Liver (tissue), 10 donors: ENCODE measurements at places on chromosomes 1 and 21. TPM values are rescaled to one million over a fixed set of nuclear protein-coding genes. Genes with fewer than 3 reads are reported as not detected.
A peak's percentile ranks its signal among the peaks of the same experiment; 100 is the strongest.

The CD52 gene
- total RNA-seq: 1.7 TPM

The KANK4 gene
- 1.2 TPM for total RNA-seq

The TMCO1 gene
- total RNA-seq: 55.1 TPM

The BSND gene
- total RNA-seq: not detected

The MPL gene
- total RNA-seq: 1.0 TPM

The USP25 gene
- 24.5 TPM for total RNA-seq

The SIPA1L2 gene
- 1.9 TPM for total RNA-seq

The OR2L8 gene
- 0.08 TPM for total RNA-seq

DNA sequence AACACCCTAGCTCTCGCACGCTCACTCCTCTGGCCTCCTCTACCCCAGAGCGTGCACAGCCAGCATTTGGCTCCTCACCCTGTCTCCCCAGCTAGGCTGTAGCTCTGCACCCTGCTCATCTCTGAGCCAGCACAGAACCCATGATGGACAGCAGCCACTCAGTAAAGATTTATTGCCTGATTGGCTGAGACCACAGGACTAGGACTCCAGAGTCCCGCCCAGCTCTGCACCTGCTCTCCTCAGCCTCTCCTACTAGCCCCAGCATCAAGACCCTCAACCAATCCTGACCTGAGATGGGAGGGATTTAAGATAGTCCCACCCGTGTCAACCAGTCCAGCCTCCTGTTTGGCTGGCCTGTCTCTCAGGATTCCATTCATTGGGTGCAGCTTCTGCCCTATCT is 9.3 kb downstream of the C1QB start:
- DNase-seq: no peak
- H3K27ac ChIP-seq: no peak overlapping the region
- no peaks in the 10 kb centered on the region for H3K27me3 ChIP-seq
- H3K4me3 ChIP-seq: no peak overlapping the region
- H3K36me3 ChIP-seq: no peaks in the 10 kb centered on the region

GRCh38 chr1:183296782-183297181 is 110.7 kb downstream of the LAMC2 start:
- H3K4me1 ChIP-seq: no peaks in the 10 kb centered on the region
- H3K4me3 ChIP-seq: no peak overlapping the region
- H3K27ac ChIP-seq: no peak overlapping the region
- H3K27me3 ChIP-seq: no peaks in the 10 kb centered on the region
- no peak for DNase-seq

DNA sequence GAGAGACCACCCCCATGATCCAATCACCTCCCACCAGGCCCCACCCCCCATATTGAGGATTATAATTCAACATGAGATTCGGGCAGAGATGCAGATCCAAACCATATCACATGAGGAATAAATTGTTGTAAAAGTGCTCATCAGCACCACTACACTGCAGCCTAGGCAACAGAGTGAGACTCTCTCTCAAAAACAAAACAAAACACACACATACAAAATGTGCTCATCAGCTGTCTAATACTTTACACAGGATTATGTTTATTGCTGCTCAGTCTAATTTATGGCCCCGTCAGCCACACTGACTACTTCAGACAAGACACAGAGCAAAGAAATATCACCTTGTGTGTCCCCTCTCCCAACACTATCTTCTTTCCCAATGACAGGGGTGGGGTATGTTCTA is 72.9 kb upstream of the PPM1J start:
- H3K4me3 ChIP-seq: no peak overlapping the region
- H3K36me3 ChIP-seq: no peaks in the 10 kb centered on the region
- H3K27ac ChIP-seq: no peak overlapping the region
- H3K4me1 ChIP-seq: no peaks in the 10 kb centered on the region

- H3K27ac ChIP-seq: no peak overlapping the region
- H3K27me3 ChIP-seq: no peaks in the 10 kb centered on the region
- DNase-seq: no peak
- H3K36me3 ChIP-seq: no peaks in the 10 kb centered on the region
- H3K4me3 ChIP-seq: no peak overlapping the region
- no peaks in the 10 kb centered on the region for H3K4me1 ChIP-seq
Observed at GRCh38 chr1:106344494-106344893, 712.0 kb upstream of the PRMT6 start.

- H3K4me1 ChIP-seq: no peaks in the 10 kb centered on the region
- no peak for DNase-seq
- H3K27me3 ChIP-seq: no peaks in the 10 kb centered on the region
- H3K27ac ChIP-seq: no peak overlapping the region
Observed at GRCh38 chr21:36773117-36773516, 74.2 kb downstream of the SIM2 start.

- H3K4me1 ChIP-seq: no peaks in the 10 kb centered on the region
- no peak overlapping the region for H3K27ac ChIP-seq
- H3K4me3 ChIP-seq: no peak overlapping the region
- no peaks in the 10 kb centered on the region for H3K27me3 ChIP-seq
- H3K36me3 ChIP-seq: no peaks in the 10 kb centered on the region
Observed at GRCh38 chr1:170705981-170706380, 42.0 kb downstream of the PRRX1 start.

GRCh38 chr1:179047636-179047997 is 21.9 kb downstream of the FAM20B start:
- no peak overlapping the region for H3K4me3 ChIP-seq
- H3K27me3 ChIP-seq: no peaks in the 10 kb centered on the region
- no peak overlapping the region for H3K27ac ChIP-seq

GRCh38 chr21:39601187-39601928 is 11.4 kb upstream of the B3GALT5 start:
- H3K27me3 ChIP-seq: no peaks in the 10 kb centered on the region
- H3K4me1 ChIP-seq: no peaks in the 10 kb centered on the region
- no peak overlapping the region for H3K27ac ChIP-seq
- no peak for DNase-seq
- H3K4me3 ChIP-seq: no peak overlapping the region

GRCh38 chr1:159428536-159428935 is 3.5 kb upstream of the OR10J4 start:
- H3K27ac ChIP-seq: no peak overlapping the region
- no peaks in the 10 kb centered on the region for H3K36me3 ChIP-seq
- no peaks in the 10 kb centered on the region for H3K27me3 ChIP-seq
- H3K4me1 ChIP-seq: no peaks in the 10 kb centered on the region
- no peak overlapping the region for H3K4me3 ChIP-seq
- DNase-seq: no peak

DNA sequence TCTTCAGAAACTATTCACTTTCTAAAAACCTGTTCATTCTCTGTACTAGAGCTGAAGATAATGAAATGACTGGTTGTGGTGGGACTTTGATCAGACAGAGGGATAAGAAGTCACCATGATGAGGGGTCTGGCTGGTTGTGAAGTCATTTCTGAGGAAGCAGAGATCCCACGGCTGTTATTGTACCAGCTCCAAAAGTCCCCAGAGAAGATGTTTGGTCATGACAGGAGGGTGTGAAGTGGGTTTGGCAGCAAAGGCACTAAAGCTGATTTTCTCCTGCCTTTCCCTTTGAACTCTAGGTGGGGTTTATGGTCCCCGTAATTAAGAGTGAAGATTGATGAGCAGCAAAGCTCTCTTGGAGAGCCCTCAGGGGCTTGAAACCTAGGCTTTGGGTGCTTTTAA is 103.1 kb upstream of the CACHD1 start:
- DNase-seq: no peak
- no peaks in the 10 kb centered on the region for H3K4me1 ChIP-seq

- no peaks in the 10 kb centered on the region for H3K36me3 ChIP-seq
- H3K4me1 ChIP-seq: no peaks in the 10 kb centered on the region
- H3K27me3 ChIP-seq: no peaks in the 10 kb centered on the region
Observed at GRCh38 chr21:25273959-25274358, 333.3 kb downstream of the MRPL39 start.

DNA sequence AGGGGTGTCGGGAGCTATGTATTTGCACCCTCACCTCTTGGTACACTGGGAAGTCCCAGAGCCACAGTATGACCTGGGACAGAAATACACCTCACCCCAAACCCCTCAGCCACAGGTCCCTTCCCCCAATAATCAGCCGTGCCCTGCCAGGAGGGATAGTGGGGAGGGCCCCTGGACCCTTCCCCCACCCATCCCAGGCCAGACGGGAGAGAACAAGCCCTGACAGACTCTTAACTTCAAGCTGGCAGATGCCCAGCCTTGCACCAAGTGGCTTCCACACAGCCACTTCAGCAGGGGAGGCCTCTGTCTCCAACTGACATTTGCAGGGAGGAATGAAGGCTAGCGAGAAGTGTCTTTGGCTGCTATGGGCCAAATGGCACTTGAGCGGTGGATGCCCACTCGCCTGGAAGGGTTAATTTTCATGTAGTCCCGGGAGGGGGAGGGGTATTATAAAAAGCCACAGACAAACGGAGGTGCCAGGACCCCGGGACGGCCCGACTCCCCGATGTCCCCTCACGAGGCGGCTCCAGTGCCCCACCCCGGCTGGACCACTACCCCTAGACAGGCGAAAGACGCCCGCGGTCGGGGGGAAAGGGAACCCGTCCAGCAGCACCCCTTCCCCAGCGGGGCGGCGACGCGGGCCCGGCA is 495 bp downstream of the SYNC start:
- H3K36me3 ChIP-seq: no peaks in the 10 kb centered on the region
- no peaks in the 10 kb centered on the region for H3K27me3 ChIP-seq
- no peaks in the 10 kb centered on the region for H3K4me1 ChIP-seq
- peak overlapping the region; percentile 58 for H3K4me3 ChIP-seq

DNA sequence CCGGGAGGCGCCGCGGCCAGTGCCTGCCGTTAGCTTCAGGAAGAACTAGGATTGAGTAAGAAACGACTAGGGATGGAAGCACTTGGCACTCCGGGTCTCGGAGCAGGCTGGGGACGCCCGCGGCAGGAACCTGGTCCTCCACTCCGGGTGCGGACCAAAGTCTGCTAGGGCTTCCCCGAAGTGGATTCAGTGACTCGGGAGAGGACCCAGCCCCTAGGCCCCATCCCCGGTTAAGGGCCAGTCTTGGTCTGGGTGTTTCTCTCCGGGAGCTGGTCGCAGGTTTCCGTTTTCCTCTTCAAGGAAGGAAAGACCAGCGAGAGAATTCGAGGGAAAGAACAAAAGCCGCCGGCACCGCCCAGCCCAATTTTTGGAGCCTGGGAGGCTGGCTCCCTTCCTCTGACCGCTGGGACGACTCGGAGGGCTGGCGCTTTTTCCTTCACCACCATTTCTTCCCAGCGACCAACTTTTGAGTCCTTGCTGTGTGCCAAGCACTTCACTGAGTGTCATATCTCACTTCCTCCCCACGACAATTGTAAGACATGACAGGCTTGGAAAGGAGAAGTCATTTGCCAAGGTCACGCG is 16.8 kb upstream of the STMN1 start:
- H3K36me3 ChIP-seq: no peaks in the 10 kb centered on the region
- no peaks in the 10 kb centered on the region for H3K27me3 ChIP-seq
- peak overlapping the region; percentile 49 for H3K4me3 ChIP-seq
- H3K4me1 ChIP-seq: peaks cover 17% of the 10 kb centered on the region

GRCh38 chr1:101728029-101728428 is 268.7 kb downstream of the OLFM3 start:
- no peaks in the 10 kb centered on the region for H3K36me3 ChIP-seq
- no peak overlapping the region for H3K27ac ChIP-seq
- DNase-seq: no peak

GRCh38 chr1:183993132-183993531 is 44.4 kb downstream of the COLGALT2 start:
- H3K36me3 ChIP-seq: no peaks in the 10 kb centered on the region
- H3K4me1 ChIP-seq: no peaks in the 10 kb centered on the region
- H3K27ac ChIP-seq: no peak overlapping the region
- DNase-seq: no peak
- H3K4me3 ChIP-seq: no peak overlapping the region

DNA sequence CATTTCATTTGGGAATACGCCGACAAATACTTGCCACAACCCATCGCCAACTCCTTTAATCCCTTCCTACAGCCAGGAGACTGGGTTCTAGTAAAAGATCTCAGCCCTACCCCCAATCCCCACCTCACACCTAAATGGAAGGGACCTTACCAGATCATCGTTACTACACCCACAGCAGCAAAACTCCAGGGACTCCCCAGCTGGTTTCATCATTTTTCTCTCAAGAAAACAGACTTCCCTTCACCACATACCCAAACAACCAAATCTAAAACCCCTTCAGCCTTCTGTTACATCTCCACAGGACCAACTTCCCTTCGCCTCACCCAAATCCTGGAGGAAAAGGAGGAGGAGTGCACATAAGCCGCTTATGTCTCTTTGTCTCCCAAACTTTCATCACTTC is 23.7 kb upstream of the SLC2A5 start:
- no peaks in the 10 kb centered on the region for H3K4me1 ChIP-seq
- no peak for DNase-seq
- no peak overlapping the region for H3K27ac ChIP-seq
- H3K4me3 ChIP-seq: no peak overlapping the region
- H3K36me3 ChIP-seq: no peaks in the 10 kb centered on the region

GRCh38 chr1:236945002-236945401 is 59.2 kb downstream of the MT1HL1 start:
- no peaks in the 10 kb centered on the region for H3K36me3 ChIP-seq
- no peak overlapping the region for H3K4me3 ChIP-seq

DNA sequence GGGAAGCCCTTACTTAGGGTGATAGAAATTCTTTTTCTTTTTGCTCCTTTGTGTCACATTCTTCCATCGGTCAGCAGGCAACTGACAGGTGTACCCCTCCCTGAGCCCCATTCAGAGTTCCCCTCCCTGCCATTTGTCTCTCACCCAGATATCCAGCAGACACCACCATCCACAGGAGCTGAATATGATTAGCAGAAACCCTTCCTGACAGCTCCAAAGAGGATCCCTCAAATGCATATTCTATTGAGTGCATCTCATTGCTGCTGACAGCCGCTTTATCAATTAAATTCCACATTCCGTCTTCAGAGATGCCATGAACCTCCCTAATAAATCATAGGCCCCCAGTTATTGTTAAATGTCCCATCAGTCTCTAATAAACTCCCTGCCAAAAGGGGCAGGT is 6.1 kb upstream of the DDX20 start:
- no peaks in the 10 kb centered on the region for H3K27me3 ChIP-seq
- H3K36me3 ChIP-seq: no peaks in the 10 kb centered on the region
- H3K4me3 ChIP-seq: no peak overlapping the region

GRCh38 chr1:160726114-160726497 is 12.9 kb upstream of the SLAMF7 start:
- no peaks in the 10 kb centered on the region for H3K4me1 ChIP-seq
- DNase-seq: no peak
- H3K36me3 ChIP-seq: no peaks in the 10 kb centered on the region

DNA sequence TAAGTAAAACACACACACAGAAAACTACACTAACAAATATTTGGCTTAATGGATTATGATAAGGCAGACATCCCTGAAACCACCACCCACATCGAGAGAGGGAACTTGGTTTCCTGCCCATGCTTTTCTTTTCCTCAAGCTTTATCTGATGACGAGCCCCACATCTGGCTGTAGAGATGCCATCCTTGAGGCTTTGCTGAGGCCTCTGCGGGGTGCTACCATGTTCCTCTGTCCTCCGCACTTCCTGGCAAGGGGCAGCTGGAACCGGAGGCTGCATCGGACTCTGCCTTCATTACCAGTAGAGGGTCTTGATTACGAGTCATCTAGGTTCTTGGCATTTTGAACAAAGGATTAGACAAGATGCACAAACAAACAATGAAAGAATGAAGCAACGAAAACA is 21.7 kb upstream of the C1orf174 start:
- no peaks in the 10 kb centered on the region for H3K4me1 ChIP-seq
- no peak overlapping the region for H3K4me3 ChIP-seq
- no peaks in the 10 kb centered on the region for H3K27me3 ChIP-seq

- H3K4me1 ChIP-seq: no peaks in the 10 kb centered on the region
- H3K27me3 ChIP-seq: no peaks in the 10 kb centered on the region
- no peaks in the 10 kb centered on the region for H3K36me3 ChIP-seq
- no peak overlapping the region for H3K27ac ChIP-seq
Observed at GRCh38 chr1:214658785-214659184, 55.8 kb downstream of the CENPF start.
